Memory B cell (primary cell): ENCODE measurements at places on chromosomes 16 and 17.

GRCh38 chr16:8550728-8551387 is 39.5 kb downstream of the TMEM114 start:
- no peak for DNase-seq

DNA sequence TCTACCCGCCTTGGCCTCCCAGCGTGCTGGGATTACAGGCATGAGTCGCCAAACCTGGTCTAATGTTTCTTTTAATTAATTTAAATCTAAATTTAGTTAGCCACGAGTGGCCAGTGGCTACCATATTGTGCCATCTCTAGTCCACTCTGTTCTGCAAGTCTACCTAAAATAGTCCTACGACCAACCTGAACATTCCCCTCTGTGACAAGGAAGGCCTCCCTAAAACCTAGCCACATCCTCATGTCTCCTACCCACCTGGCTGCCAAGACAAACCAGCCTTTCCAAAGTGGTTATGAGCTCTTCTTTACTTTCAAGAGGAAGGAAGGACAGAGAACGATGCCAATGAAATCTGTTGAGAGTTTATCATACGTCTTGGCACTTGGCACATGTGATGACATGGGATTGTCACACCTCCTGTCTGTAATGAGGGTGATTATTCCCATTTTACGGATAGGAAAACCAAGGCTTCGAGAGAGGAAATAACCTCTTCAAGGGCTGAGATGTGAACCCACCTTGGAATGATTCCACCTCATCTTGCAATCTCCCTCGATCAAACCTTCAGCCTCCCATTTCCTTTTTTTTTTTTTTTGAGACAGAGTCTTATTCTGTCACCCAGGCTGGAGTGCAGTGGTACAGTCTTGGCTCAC is 19.7 kb downstream of the MYH11 start:
- no peak for DNase-seq

DNA sequence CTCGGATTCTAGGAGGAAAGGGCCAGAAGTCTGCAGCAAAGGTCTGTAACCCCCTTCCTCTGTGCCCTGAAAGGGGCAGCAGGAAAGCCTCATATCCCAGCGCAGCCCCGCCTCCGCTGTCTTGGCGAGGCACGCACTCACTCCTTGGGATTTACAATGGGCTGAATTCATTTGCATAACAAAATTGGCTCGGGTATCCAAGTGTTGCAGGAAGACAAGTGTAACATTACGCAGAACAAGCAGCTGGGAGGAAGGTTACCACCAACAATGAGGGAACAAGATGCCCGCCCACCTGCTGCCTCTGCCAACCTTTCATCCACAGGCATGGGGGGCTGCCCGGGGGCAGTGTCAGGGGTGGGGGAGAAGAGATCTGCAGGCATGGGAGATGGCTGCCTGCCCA is 130.4 kb downstream of the MRM1 start:
- no peak for DNase-seq

DNA sequence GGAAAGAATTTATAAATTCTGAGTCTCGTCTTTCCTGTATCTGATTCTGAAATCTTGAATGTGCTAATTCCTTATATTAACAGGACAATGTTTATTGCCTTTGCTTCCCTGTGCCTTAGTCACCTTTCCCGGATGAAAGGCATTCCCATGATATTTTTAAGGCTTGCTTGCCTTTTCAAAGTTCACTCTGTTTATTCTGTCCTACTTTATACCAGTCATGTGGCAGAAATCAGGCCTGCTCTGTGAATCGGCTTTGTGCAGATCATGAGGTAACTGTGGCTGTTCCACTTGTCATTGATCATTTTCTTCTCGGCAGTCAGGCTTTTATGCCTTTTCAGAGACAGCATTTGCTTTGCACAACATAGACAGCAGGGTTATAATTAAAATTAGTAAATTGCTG is 28.8 kb upstream of the ABCC11 start:
- no peak for DNase-seq

DNA sequence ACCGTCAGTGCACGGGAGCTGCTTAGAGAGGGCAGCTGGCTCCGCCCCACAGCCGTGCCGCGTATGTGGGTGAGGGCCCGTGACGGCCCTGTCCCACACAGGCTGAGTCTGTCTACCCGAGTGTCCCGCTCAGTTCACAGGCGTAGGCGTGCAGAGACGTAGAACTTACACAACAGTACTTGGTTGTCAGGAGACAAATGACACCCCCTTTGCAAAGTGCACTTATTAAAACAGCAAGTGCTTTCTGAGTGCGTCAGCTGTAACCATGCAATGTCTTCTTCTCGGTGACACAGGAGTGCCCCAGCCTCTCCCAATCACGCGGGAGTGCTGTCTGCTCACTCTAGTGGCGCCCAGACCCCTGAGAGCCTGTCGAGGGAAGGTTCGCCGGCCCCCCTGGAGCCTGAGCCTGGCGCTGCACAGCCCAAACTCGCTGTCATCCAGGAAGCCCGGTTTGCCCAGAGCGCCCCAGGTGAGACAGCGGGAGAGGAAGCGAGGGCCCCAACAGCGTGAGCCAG is 64.2 kb downstream of the FOXK2 start:
- DNase-seq, result no peak

- no peak for DNase-seq
These were observed 24.7 kb downstream of the CALB2 start for GRCh38 chr16:71383054-71383773.

GRCh38 chr17:69066482-69066881 is 5.8 kb upstream of the ABCA9 start:
- no peak for DNase-seq

- DNase-seq, result no peak
These were observed 112.6 kb upstream of the LHX1 start for GRCh38 chr17:36824678-36825101.

GRCh38 chr17:78409191-78409928 is 30.9 kb downstream of the PGS1 start:
- DNase-seq, result no peak

DNA sequence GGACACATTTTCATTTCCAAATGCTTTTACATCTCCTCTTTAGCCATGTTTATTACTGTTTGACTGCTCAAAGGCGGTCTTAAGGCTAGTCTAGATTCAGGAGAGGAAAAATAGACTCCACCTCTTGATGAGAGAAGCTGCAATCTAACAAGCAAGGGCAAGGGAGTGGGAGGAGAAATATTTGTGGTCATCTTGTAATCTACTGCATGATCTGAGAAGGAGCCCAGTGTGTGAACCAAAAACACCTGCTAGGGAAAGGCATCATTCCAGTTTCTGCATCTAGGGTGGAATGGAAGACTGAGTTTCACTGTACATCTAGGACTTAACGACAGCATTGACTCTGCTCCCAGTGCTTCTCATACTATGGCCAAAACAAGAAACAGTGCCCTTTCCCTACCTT is 232.2 kb upstream of the HS3ST3A1 start:
- no peak for DNase-seq

- DNase-seq, result no peak
These were observed 1006.8 kb upstream of the EEF2KMT start for GRCh38 chr16:6104428-6104827.

DNA sequence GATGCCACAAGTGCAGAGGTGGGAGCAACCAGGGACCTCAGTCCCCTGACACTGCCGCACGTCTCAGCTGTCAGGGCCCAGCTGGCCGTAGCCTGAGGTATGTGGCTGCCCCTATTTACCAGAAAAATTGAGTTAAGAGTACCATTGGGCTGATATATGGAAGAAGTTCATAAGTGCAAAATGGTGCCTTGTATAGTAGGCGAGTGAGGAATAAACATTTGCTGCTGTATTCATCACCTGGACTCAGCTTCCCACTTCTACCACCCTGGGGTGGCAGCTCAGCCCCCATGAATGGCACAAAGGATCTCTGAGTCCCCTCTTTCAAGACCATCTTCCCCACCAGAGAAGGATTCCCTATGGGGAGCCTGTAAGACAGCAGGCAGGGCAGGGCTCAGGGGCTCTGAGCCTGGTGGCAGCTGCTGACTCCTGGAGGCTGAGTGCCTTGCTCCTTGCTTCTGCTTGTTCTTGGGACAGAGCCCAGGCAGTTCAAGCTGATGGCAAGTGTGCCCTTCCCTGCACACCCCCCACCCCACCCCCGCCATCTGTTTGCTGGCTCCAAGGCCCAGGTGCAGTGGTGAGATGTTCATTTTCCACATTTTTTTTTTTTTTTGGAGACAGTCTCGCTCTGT is 29.0 kb downstream of the TRPV2 start:
- no peak for DNase-seq

DNA sequence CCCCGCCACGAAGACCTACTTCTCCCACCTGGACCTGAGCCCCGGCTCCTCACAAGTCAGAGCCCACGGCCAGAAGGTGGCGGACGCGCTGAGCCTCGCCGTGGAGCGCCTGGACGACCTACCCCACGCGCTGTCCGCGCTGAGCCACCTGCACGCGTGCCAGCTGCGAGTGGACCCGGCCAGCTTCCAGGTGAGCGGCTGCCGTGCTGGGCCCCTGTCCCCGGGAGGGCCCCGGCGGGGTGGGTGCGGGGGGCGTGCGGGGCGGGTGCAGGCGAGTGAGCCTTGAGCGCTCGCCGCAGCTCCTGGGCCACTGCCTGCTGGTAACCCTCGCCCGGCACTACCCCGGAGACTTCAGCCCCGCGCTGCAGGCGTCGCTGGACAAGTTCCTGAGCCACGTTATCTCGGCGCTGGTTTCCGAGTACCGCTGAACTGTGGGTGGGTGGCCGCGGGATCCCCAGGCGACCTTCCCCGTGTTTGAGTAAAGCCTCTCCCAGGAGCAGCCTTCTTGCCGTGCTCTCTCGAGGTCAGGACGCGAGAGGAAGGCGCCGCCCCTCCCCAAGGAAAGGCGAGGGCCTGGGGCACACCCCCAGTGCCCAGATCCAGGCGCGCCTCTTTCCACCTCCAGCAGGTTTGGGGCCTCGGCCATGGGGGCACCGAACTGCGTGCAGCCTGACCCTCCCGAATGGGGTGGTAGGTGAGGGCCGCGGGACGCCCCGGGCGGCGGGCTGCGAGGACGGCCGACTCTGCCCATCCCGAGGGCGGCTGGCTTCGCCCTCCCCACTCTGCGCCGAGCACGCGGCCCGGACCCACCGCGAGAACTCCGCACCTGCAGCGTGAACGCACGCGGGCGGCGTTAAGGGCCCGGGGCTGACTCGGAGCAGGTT is 664 bp downstream of the HBQ1 start:
- DNase-seq, result no peak

GRCh38 chr16:78177987-78178386 is 78.5 kb downstream of the WWOX start:
- DNase-seq, result no peak

- no peak for DNase-seq
These were observed at the start of gene GAS7 for GRCh38 chr17:10198509-10199249. GAS7 (minus strand) TSS chr17:10198606.

GRCh38 chr17:81523402-81524038 is 4.7 kb upstream of the FSCN2 start:
- no peak for DNase-seq

DNA sequence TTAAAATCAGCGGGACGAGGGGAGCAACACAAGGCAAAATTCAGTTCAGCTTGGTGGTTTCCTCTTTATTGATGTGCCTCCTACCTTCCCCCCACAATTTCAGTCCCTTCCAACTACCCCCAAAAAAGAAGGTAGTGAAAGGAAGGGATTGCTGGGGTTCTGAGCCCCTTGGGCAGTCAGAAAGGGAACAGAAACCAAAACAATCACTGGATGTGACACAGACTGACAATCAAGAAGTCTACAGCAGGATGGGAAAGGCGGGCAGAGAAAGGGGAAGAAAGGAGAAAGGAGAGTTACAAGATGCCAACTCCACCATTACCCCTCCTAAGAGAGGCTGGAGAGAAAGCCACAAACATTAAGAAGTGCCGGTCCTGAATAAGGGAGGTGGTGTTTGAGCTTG is 1.1 kb upstream of the PHF23 start:
- no peak for DNase-seq
